Pons (tissue), 1 donor: ENCODE measurements at places on chromosomes 16 and 17.

DNA sequence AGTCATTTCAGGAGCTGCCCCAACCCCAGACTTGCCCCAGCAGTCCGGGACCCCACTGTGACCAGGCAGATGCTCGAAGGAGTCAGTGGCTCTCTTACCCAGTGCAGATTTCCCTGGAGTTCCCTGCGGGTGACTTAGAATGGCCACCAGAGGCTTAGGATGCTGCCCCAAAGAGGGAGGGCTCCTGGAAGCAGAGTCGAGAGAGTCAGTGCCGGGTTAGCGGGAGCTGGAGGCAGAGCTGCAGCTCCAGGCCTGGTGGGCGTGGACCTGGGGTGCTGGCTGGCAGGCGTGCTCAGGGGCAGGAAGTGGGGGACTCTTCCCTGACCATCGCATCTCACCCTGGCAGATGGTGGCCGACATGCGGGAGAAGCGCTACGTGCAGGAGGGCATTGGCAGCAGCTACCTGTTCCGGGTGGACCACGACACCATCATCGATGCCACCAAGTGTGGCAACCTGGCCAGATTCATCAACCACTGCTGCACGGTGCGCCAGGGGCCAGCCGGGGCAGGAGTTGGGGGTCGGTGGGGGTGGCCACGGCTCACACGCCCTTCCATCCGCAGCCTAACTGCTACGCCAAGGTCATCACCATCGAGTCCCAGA, 1.6 kb upstream of the HSD3B7 start:
- no peak for DNase-seq

GRCh38 chr17:82051776-82052637, at the start of the genes GPS1 and RFNG:
Gene GPS1 (plus strand): TSS chr17:82051898. CDS start chr17:82051932, 34 bp downstream.
Gene RFNG (minus strand): TSS chr17:82051811. CDS start chr17:82051766, 45 bp downstream.
- peak; percentile 38 for DNase-seq

DNA sequence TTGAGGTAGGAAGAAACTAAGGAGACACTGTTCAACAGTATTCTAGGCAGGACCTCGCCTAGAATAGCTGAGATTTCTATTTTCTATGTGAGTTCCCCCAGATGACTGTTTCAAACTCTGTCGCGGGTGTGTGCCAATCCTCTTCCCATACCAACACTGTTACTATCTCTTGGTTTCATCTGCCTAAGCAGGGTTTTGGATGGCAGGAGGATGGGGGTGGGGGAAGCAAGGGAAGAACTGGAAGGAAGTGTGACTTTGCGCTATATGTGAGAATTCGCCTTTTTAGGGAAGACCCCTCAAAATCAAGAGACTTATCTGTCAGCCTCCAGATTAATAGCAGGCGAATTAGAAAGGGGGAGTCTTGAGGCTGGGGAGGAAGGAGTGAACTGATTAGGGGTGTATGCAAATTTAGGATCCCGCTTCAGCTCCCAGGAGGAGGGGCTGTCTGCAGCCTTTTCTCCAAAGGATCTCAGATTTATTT, 521 bp upstream of the G6PC3 start:
- peak; percentile 55 for DNase-seq

GRCh38 chr16:9092282-9092977, 986 bp downstream of the HAPSTR1 start:
- DNase-seq = no peak
